ENCODE measurements at places on chromosomes 1 and 21.
A peak's percentile ranks its signal among the peaks of the same experiment; 100 is the strongest.

DNA sequence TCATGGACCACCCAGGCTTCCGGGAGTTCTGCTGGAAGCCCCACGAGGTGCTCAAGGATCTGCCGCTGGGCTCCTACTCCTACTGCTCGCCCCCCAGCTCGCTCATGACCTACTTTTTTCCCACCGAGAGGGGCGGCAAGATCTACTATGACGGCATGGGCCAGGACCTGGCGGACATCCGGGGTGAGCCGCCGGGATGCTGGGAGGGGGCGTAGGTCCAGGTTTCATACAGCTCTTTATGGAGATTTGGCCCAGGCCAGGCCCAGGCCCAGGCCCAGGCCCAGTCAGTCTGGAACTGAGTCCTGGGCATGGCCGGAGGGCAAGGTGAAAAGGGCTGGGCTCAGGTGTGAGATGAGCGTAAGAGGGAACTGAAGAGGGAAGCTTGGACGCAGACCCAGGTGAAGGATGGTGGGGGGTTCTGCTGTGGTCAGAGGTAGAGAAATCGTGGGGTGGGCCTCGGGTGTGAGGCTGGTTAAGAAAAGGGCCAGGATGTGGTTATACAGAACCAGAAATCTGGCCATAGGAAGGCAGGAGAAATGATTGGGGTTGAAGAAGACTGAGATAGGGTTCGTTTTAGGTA, 23.0 kb downstream of the DISP3 start:
- DNase-seq = no peak

GRCh38 chr1:236886199-236886598, 91.1 kb downstream of the MTR start:
- DNase-seq = no peak

DNA sequence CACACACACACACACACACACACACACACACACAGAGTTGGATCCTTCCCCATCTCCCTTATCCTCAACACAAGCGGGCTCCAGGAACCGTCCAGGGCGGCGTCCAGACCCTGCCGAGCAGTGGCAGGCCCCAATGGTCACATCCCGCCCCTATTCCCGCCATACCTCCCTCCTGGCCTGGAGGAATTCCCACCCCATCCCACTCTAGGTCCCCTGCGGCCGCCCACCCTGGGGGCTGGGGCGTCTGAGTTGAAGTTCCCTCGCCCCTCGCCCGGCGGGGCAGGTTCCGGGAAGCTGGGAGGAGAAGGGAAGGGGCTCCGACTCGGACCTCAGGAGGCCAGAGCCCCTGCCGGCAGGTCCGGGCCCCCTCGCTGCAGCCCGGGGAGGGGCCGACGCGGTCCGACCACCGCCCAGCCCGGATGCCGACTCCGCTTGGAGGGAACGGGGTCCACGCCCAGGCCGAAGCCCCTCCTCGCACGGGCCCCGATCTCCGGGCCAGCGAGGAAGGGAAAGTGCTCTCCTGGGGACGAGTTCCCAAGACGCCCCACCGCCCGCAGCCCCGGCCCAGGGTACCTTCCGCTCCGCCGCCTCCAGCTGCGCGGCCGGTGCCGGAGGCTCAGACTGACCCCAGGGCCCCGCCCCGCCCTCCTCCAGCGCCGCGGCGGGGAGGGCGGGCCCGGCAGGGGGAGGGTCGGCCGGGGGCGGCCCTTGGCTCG, at the start of gene RHOC:
RHOC (minus strand) TSS at position 623 of the 716 bp plus-strand sequence. CDS start 3,328 bp downstream, outside the sequence.
- peak; percentile 19 for DNase-seq

GRCh38 chr1:3070644-3071564, 1.9 kb downstream of the PRDM16 start:
- DNase-seq = no peak

DNA sequence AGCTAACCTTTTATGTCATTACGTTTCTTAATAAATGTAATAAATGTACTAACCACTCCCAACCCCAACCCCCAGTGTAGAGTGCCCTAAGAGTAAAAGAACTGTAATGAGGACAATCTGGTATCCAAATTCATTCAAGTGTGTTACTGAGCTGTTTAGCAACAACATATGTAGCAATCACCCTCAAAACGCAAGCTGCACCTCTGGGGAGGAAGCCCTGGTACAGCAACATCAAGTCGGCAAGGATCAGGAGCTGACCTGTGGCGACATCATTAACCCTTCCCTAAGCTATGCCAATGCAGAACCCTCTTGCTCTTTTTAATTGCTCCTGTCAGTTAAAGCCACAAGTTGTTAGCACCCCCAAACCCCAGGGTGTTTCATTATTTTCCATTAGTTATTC, 47.1 kb downstream of the STX6 start:
- DNase-seq = no peak

DNA sequence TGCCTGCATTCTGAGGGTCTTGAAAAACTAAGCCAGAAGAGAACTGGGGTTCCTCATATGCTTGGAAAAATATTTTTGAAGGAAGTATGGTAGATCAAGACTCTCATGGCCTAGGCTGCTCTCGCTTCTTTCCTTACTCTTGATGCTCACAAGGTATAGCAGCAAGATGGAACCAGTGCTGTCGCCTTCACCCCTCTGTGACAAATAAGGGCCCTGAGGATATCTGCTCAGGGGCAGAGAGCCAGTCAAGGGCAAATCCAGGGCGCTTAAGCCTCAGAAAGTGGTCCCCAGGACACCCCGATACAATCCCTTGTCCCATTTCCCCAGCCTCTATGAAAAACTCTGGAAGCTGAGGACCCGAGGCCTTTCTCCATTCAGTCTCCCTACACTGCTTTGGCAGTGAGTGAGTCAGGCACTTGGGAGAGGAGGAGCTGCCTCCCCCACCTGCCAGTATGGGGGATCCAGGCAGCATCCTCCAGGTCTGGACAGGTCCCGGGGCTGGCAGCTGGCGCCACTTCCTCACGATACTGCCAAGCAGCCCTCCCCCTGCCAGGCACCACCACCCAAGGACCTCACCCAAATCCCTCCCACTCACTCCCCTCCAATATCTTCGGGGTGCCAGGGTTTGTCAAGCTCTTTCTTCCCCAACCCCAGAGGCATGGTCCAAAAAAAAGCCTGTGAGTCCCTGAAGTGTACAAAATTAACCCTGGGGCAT, 1.3 kb downstream of the IGSF9 start:
- no peak for DNase-seq

DNA sequence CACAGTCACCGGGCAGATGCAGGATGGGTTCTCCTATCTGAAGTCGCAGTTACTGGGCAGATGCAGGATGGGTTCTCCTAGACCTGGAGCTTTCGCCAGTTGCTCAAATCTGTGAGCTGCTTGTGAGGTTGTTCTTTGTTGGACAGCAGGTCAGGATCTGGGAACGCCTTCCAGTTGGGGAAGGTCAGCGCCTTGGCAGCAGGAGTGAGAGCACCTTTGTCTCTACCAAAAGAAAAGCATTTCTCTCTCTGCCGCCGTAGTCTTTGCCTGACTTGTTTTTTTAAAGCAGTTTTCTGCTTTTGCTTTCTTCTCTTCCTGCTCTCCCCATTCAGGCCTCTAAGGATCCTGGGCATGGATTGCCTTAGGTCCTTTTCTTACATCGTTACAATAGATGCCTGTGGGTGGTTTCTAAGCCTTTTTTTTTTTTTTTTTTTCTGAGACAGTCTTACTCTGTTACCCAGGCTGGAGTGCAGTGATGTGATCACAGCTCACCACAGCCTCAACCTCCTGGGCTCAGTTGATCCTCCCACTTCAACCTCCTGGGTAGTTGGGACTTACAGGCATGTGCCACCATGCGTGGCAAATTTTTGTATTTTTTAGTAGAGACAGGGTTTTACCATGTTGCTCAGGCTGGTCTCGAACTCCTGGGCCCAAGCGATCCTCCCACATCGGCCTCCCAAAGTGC, 15.7 kb downstream of the PEX14 start:
- DNase-seq = no peak

- no peak for DNase-seq
Observed at GRCh38 chr1:213425376-213426030, 374.5 kb downstream of the RPS6KC1 start.

- DNase-seq = no peak
Observed at GRCh38 chr1:164858096-164858632, 299.2 kb downstream of the PBX1 start.

- no peak for DNase-seq
Observed at GRCh38 chr1:89464008-89464407, 60.6 kb upstream of the LRRC8B start.

DNA sequence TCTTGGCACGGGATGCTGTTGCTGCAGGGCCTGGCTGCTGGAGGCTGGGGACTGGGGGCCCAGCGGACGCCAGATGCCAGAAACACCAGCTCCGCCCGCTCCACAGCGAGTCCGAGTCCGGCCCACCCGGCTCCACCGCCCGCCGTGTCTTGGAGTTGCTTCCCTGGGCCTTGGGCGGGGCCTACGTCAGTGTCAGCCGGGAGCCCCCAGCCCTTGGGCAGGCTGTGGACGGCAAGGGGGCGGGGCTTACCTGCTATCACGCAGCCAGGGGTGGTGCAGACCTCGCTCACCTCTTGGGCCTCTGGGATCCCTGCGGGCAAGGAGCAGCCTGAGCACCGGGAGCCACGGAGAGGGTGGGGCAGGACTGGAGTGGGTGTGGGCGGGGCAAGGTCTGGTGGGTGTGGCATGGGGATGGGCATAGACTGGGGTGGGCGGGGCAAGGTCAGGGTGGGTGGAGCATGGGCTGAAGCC, 21.8 kb downstream of the MMEL1 start:
- peak; percentile 31 for DNase-seq

- DNase-seq = no peak
Observed at GRCh38 chr1:7581754-7582459, 189.2 kb upstream of the VAMP3 start.

DNA sequence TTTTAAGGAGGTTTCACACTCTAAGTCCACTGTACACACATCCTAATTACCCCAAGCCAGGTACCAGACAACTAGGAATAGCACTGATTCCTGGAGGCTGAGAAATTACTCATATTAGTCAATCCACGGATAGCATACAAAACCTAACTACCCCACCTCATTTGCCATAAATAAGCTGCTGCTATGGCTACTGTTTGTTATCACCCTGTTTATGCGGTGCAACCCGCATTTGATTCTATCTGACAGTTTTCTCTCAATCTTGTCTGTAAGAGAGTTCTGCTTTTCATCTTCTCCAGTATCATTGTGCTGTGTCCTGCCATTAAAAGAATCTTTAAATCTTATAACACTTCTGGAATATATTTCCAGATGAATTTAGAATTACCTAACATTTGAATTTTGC, 1496.5 kb downstream of the PLA2G4A start:
- no peak for DNase-seq

GRCh38 chr1:47224676-47225399, 7.2 kb downstream of the TAL1 start:
- peak; percentile 46 for DNase-seq

GRCh38 chr1:112698366-112699310, 8.3 kb downstream of the RHOC start:
- DNase-seq = peak; percentile 77

DNA sequence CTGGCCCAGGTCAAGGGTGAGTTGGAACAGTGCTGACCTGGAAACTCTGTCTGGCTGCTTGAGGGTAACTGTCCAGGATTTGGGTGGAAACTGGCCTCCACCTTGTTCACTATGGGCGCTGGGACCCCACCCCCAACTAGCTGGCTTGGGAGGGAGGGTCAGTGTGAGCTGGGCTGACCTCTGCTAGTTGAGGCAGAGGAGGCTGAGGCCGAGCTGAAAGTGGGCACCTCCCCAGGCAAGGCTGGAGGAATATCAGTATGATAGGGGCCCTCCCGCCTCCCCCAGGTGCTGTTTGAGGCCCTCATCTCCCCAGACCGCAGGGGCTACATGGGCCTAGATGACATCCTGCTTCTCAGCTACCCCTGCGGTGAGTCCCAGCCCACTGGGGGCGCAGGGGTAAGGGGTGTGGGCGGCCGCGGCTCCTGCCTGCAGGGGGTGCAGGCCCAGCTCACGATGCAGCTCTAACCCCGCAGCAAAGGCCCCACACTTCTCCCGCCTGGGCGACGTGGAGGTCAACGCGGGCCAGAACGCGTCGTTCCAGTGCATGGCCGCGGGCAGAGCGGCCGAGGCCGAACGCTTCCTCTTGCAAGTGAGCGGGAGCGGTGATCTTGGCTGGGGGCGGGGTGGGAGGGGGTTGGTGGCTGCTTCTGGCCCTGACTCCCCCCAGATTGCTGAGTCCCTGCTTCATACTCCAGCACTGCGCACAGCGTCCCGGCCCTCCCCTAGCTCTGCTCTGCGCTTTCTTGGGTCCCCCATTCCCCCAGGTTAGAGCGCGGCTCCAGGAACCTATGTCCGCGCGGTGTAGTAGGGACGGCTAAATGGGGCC, 22.9 kb downstream of the PTPRU start:
- no peak for DNase-seq

- DNase-seq = peak; percentile 55
Observed at GRCh38 chr1:206684478-206685333, at the start of gene MAPKAPK2. Gene MAPKAPK2, plus strand, starts transcription at chr1:206684905. Its CDS starts 325 bp downstream, at chr1:206685230.

DNA sequence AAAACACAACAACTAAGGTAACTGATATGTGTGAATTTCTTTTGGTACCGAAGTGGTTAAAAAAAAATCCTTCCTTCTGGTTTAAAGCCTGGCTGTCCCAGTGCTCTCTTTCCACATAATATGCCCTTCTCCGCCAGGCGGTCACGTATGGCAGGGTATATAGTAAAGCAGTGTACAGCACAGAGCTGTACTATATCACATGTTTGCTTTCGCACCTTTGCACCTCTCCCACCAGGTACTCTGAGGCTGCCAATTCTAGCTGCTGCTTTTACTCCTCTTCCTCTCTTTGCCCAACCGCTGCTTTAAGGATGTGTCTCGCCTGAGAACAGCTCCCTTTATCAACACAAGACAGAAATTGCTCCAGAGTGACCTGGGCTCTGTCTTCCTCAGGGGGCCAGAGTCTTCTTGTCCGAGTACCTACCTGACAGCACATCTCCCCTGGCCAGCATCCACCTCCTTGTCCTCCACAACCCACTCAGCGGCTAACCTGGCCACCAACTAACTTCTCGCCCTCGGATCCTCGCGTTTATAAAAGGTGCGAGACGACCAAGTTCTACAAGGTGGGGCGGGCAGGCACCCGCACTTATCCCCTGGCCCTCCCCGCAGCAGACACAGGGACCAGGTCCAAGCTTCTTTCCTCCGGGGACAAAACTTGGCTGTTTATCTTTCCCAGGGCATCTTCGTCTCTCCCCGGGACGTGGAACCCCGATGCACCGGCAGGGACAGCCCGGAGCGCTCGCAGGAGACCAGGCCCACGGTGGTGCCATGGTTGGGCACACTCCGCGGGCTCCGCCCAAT, 1.6 kb downstream of the COLGALT2 start:
- no peak for DNase-seq

GRCh38 chr1:8640950-8641349, 176.5 kb downstream of the RERE start:
- no peak for DNase-seq

- no peak for DNase-seq
Observed at GRCh38 chr1:165317612-165318011, 38.9 kb downstream of the LMX1A start.

DNA sequence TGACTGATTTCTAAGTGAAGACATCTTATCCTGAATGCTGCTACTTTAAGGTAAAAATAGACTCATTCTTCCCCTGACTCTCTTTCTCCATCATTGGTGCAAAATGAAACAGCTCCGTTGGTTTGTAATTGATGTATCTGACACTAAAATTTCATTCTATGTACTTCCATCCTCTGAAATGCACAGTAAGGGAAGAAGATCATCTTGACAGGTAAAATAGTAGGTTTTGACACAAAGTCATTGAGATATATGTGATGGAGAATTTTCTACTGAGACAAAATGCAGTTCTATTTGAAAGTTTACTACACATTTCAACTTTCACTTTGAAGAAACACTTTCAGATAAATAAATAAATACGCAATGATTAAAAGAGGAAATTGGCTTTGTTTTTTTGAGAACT, 348.9 kb downstream of the SMYD3 start:
- no peak for DNase-seq

All from hematopoietic multipotent progenitor cell treated with erythropoietin and hydrocortisone succinate and interleukin-3 and kit ligand, for 8 days (in vitro differentiated cells).